A375 (cell line): ENCODE measurements at places on chromosomes 11 and 22. TPM values are rescaled to one million over a fixed set of nuclear protein-coding genes. Genes with fewer than 3 reads are reported as not detected.

IL10RA gene
- 2.2 TPM in 1 of 2 replicates, not detected in the other for total RNA-seq

TYMP gene
- total RNA-seq, result 1.1 and 1.5 TPM in 2 replicates

TP53AIP1 gene
- 0.29 TPM in 1 of 2 replicates, not detected in the other for total RNA-seq

CCDC15 gene
- total RNA-seq, result 5.2 and 6.6 TPM in 2 replicates

CHRNA10 gene
- total RNA-seq, result 0.41 and 1.4 TPM in 2 replicates

RFPL1 gene
- total RNA-seq, result not detected in 2 replicates

SLC22A25 gene
- total RNA-seq, result not detected in 2 replicates

CRYBB2 gene
- 0.15 TPM in 1 of 2 replicates, not detected in the other for total RNA-seq

OSM gene
- 0.13 TPM in 1 of 2 replicates, not detected in the other for total RNA-seq

PLAAT3 gene
- total RNA-seq, result 66.0 and 69.7 TPM in 2 replicates

ALDH3B1 gene
- 32.3 and 38.2 TPM in 2 replicates for total RNA-seq

GRIA4 gene
- total RNA-seq, result 0.03 TPM in 1 of 2 replicates, not detected in the other

LGALS12 gene
- total RNA-seq, result 0.08 and 0.26 TPM in 2 replicates

MISFA gene
- total RNA-seq, result not detected in 2 replicates

CHRDL2 gene
- total RNA-seq, result not detected in 2 replicates

NNMT gene
- 285 and 300 TPM in 2 replicates for total RNA-seq

C1QTNF6 gene
- 1.7 and 2.1 TPM in 2 replicates for total RNA-seq

GRIK4 gene
- total RNA-seq, result not detected in 2 replicates

OTOG gene
- total RNA-seq, result not detected in 2 replicates

MPPED2 gene
- total RNA-seq, result not detected in 2 replicates

EML3 gene
- total RNA-seq, result 41.0 and 43.7 TPM in 2 replicates

MRGPRE gene
- total RNA-seq, result not detected in 2 replicates

MUC2 gene
- 0.03 and 0.04 TPM in 2 replicates for total RNA-seq

KCNJ11 gene
- 0.11 TPM in 1 of 2 replicates, not detected in the other for total RNA-seq

HOATZ gene
- total RNA-seq, result not detected in 2 replicates

KCNK7 gene
- 0.27 and 0.30 TPM in 2 replicates for total RNA-seq
